ENCODE measurements at places on chromosomes 1 and 21.

- no peak for DNase-seq
These were observed 8.6 kb upstream of the NTNG1 start for GRCh38 chr1:107132195-107132594.

- DNase-seq: no peak
These were observed 170.8 kb downstream of the LBR start for GRCh38 chr1:225257081-225257480.

- peak; percentile 31 for DNase-seq
These were observed 52.5 kb downstream of the NBPF6 start for GRCh38 chr1:108502624-108503023.

GRCh38 chr21:35020436-35020835 lies 28.7 kb downstream of the RUNX1 start:
- no peak for DNase-seq
